Caki2 (cell line): ENCODE measurements at places on chromosomes 5 and 9.

GRCh38 chr5:59099270-59099994, 516.6 kb downstream of the RAB3C start:
- peak; percentile 24 for DNase-seq

DNA sequence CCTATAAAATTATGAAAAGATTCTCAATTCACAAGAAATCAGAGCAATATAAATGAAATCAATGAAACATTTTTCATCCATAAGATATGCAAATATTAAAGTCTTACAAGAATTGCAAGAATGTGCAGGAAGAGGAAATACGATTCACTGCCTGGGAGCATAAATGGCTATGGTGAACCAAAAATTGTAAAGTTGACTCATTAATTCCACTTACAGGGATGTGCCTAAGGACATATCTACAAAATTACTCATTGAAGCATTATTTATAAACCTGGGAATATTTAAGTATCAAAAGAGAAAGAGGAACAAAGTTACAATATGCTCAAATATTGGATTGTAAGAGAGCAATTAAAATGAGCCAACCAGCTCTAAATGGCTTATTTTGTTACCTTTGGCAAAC, 6.9 kb upstream of the NIPSNAP3A start:
- DNase-seq: no peak

DNA sequence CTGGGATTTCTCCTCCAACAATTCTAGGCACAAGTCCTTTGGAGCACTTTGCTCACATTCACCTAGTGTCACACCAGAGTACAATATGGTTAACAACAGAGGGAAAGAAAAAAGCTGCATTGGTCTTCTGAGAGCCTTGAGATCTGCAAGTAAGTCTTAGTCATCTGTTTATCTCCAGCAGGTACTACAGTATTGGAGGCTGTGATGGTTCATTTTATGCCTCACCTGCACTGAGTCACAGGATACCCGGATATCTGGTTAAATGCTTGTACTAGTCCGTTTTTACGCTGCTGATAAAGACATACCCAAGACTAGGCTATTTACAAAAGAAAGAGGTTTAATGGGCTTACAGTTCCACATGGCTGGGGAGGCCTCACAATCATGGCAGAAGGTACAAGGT, 525.0 kb downstream of the NR2F1-AS1 start:
- no peak for DNase-seq

DNA sequence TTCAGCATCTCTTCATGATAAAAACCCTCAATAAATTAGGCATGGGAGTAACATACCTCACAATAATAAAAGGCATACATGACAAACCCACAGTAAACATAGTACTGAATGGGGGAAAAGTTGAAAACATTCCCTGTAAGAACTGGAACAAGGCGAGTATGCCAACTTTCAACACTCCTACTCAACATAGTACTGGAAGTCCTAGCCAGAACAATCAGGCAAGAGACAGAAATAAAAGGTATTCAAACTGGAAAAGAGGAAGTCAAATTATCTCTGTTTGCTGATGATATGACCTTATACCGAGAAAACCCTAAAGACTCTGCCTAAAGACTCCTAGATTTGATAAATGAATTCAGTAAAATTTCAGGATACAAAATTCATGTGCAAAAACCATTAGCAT, 167.6 kb downstream of the TMEM38B start:
- no peak for DNase-seq

GRCh38 chr5:133746834-133747233, 134.5 kb upstream of the FSTL4 start:
- no peak for DNase-seq
